ENCODE measurements at places on chromosomes 11 and 22. TPM values are rescaled to one million over a fixed set of nuclear protein-coding genes. Genes with fewer than 3 reads are reported as not detected.

LRP4 gene
- 25.0 TPM for total RNA-seq

KCNA4 gene
- total RNA-seq: not detected

DNA sequence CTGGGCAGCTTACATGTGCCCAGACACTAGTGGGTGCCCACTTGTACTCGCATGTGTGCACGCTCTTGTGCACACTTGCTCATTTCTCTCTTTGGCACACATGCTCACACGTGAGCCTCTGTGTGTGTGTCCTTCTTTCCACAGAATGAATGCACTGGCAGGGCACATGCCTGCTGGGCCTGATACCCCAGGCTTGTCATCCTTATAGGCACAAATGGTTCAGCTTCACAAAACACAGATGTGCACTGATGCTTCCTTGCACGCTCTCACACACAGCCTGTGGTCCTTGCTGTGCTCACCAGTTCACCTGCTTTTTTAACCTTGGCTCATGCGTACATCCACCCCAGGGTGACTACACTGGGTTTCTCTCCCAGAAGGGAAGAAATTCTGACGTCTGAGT is 174.8 kb downstream of the BUD13 start:
- peaks cover 10% of the 10 kb centered on the region for H3K4me1 ChIP-seq
- no peaks in the 10 kb centered on the region for H3K36me3 ChIP-seq

- H3K27ac ChIP-seq: no peak overlapping the region
- H3K4me1 ChIP-seq: no peaks in the 10 kb centered on the region
- DNase-seq: no peak
These were observed 111.5 kb upstream of the ZBED5 start for GRCh38 chr11:10969387-10969786.

GRCh38 chr22:48395201-48395600 is 1432.5 kb downstream of the BRD1 start:
- H3K27me3 ChIP-seq: peaks cover 6% of the 10 kb centered on the region
- peaks cover 13% of the 10 kb centered on the region for H3K36me3 ChIP-seq
- no peaks in the 10 kb centered on the region for H3K4me1 ChIP-seq

DNA sequence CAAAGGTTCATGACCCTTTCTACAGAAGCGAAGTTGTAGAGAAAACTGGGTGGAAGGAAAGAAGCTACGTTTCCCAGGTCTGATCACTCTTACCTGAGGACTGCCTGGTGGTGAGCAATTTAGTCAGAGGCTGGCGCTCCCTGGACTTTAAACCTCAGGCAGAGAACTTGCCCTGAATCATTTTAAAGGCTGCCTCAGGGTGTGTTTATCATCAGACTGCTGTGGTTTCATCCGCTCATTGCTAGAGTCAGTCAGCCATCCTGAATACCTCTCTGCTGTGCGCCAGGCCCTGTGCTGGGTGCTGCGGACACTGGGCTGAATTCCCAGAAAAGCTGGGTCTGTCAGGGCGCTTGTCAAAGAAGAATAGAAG is 2.7 kb downstream of the DTX4 start:
- DNase-seq: no peak
- no peaks in the 10 kb centered on the region for H3K36me3 ChIP-seq
- H3K4me1 ChIP-seq: peaks cover 4% of the 10 kb centered on the region
- no peak overlapping the region for H3K27ac ChIP-seq

GRCh38 chr22:17964643-17965042 is 59.7 kb downstream of the MICAL3 start:
- H3K27me3 ChIP-seq: peaks cover under 1% of the 10 kb centered on the region
- no peak overlapping the region for H3K27ac ChIP-seq
- H3K4me3 ChIP-seq: no peak overlapping the region
- DNase-seq: no peak
- peaks cover 4% of the 10 kb centered on the region for H3K36me3 ChIP-seq

- no peak for DNase-seq
- no peaks in the 10 kb centered on the region for H3K4me1 ChIP-seq
- H3K36me3 ChIP-seq: no peaks in the 10 kb centered on the region
- no peak overlapping the region for H3K27ac ChIP-seq
- no peaks in the 10 kb centered on the region for H3K27me3 ChIP-seq
These were observed 744.4 kb upstream of the ANO3 start for GRCh38 chr11:25587496-25587895.

GRCh38 chr11:69380921-69381581 is 87.1 kb downstream of the MYEOV start:
- no peak overlapping the region for H3K4me3 ChIP-seq
- DNase-seq: no peak
- no peak overlapping the region for H3K27ac ChIP-seq
- no peaks in the 10 kb centered on the region for H3K36me3 ChIP-seq
